ENCODE measurements at places on chromosomes 16 and 17. TPM values are rescaled to one million over a fixed set of nuclear protein-coding genes. Genes with fewer than 3 reads are reported as not detected.

The DHRS7C gene
- not detected for total RNA-seq

The MRTFB gene
- total RNA-seq: 20.0 TPM

The PRR15L gene
- total RNA-seq: not detected

The PLA2G10 gene
- total RNA-seq: not detected

The KLHL10 gene
- total RNA-seq: not detected

The CD79B gene
- total RNA-seq: not detected

The TMEM235 gene
- not detected for total RNA-seq

The RFWD3 gene
- 50.0 TPM for total RNA-seq

The MSI2 gene
- 18.6 TPM for total RNA-seq

The HOXB4 gene
- total RNA-seq: 4.1 TPM

The ATP2C2 gene
- not detected for total RNA-seq

The TBX2 gene
- total RNA-seq: 2.4 TPM

The CNGB1 gene
- total RNA-seq: not detected

The ICAM2 gene
- total RNA-seq: 6.8 TPM

The TNP2 gene
- total RNA-seq: not detected

The KRTAP9-4 gene
- total RNA-seq: not detected

The HIRIP3 gene
- 21.7 TPM for total RNA-seq

The SAMD14 gene
- 5.9 TPM for total RNA-seq

The CCL23 gene
- total RNA-seq: not detected

The ITGA2B gene
- 0.13 TPM for total RNA-seq

The TEX19 gene
- not detected for total RNA-seq

The FBXW10 gene
- total RNA-seq: not detected

The CCDC78 gene
- 1.6 TPM for total RNA-seq

The KRTAP1-5 gene
- not detected for total RNA-seq

The MYH13 gene
- not detected for total RNA-seq

The RPRML gene
- total RNA-seq: not detected

The RBFOX1 gene
- under 0.01 TPM for total RNA-seq

The NKD1 gene
- total RNA-seq: under 0.01 TPM

The GUCY2D gene
- not detected for total RNA-seq

The PLCG2 gene
- 1.3 TPM for total RNA-seq

The ZNF785 gene
- total RNA-seq: 4.4 TPM

The GPR142 gene
- total RNA-seq: not detected

The SLC52A1 gene
- under 0.01 TPM for total RNA-seq

The RANGRF gene
- total RNA-seq: 23.8 TPM

The SLC5A2 gene
- total RNA-seq: 0.63 TPM

The CACNB1 gene
- total RNA-seq: 4.9 TPM

The WSCD1 gene
- 13.4 TPM for total RNA-seq

The PIRT gene
- total RNA-seq: not detected

The NPIPA2 gene
- 0.13 TPM for total RNA-seq

The SSTR5 gene
- not detected for total RNA-seq

The NPB gene
- total RNA-seq: 5.2 TPM

The OR3A1 gene
- not detected for total RNA-seq

The DBNDD1 gene
- total RNA-seq: 21.8 TPM

The STX1B gene
- total RNA-seq: 0.63 TPM

The ABI3 gene
- 0.81 TPM for total RNA-seq

The FAM234A gene
- total RNA-seq: 163 TPM
